ENCODE measurements at places on chromosomes 2 and 18. TPM values are rescaled to one million over a fixed set of nuclear protein-coding genes. Genes with fewer than 3 reads are reported as not detected.

GRCh38 chr2:136243638-136244535 is 125.9 kb upstream of the CXCR4 start:
- no peak for DNase-seq

- peak; percentile 65 for DNase-seq
Observed at GRCh38 chr2:71471276-71471675, 17.9 kb downstream of the DYSF start.

GRCh38 chr2:231259104-231259503 is 60.7 kb downstream of the ARMC9 start:
- DNase-seq, result no peak

DNA sequence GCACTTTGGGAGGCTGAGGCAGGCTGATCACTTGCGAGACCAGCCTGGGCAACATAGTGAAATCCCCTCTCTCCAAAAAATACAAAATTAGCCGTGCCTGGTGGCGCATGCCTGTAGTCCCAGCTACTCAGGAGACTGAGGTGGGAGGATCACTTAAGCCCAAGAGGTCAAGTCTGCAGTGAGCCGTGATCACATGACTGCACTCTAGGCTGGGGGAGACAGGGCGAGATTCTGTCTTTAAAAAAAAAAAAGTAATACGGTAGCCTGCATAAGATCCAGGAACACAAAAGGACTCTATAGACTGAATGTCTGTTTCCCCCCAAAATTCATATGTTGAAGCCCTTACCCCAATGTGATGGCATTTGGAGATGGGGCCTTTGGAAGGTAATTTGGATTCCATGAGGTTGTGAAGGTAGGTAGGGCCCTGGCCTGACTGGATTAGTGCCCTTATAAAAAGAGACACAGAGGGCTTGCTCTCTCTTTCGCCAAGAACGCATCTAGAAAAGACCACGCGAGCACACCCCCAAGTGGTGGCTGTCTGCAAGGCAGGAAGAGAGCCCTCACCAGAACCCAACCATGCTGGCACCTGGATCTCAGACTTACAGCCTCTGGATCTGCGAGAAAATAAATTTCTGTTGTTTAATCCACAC is 17.0 kb downstream of the MBOAT2 start:
- no peak for DNase-seq

DNA sequence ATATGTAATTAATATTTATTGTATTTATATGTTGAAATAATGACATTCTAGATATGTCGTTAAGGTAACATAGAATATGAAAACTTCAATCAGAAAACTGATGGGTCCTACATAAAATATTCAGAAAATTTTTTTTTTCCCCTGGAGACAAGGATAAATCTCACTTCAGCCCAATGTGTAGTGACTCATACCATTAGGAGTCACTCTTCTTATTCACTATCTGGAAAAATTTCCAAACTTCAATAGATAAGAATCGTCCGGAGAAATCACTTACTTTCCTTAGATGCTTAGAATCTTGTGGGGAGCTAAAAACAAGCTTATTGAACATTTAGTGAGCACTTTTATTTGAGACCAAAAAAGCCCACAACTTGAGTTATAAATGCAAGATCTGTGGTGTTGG is 4.6 kb downstream of the SERPINB13 start:
- DNase-seq, result no peak

DNA sequence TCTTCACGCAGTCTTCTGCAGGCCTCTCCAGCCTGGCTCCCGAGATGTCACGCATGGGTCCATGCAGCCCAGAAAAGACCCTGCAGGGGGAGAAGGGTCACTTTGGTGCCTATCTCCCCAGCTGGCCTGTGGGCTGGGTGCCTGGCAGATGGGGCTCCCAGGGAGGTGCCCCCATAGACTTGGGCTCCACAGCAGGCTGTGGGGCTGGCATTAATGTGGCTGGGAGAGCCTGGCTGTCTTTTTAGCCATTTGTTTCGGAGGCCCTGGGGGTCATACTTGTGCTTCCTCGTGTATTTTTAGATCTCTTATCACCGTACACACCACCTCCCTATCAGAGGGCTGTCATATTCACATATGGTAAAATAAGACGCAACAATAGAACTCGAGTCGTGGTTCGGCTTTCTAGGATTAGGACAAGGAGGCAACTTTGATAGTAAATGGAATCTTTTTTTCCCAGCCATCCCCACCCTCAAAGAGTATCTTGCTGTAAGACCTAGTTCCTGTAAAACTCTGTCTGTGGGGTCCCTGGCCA is 74.5 kb downstream of the LRRFIP1 start:
- DNase-seq, result no peak

GRCh38 chr2:32925283-32925815 is 21.4 kb upstream of the LTBP1 start:
- no peak for DNase-seq

DNA sequence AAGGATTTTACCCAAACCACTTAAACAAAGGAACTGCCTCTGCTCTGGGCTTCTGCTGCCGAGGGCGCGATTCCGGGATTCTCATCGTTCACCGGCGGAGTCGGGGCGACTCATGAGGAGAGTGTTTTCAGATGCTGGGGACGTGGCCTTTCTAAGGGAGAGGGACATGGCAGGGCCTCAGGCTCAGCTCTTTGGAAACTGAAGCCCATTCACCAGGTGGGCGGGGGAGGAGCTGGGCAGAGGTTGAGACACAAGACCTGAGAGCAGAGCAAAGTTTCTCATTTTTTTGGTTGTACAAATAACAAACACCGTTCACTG is 29.8 kb downstream of the NFATC1 start:
- DNase-seq, result no peak

GRCh38 chr2:148257276-148257675 is 236.4 kb downstream of the MBD5 start:
- DNase-seq, result no peak

GRCh38 chr2:224432003-224432579 is 30.2 kb upstream of the FAM124B start:
- DNase-seq, result no peak

GRCh38 chr2:238123218-238123971 is 15.1 kb upstream of the KLHL30 start:
- DNase-seq, result no peak

DNA sequence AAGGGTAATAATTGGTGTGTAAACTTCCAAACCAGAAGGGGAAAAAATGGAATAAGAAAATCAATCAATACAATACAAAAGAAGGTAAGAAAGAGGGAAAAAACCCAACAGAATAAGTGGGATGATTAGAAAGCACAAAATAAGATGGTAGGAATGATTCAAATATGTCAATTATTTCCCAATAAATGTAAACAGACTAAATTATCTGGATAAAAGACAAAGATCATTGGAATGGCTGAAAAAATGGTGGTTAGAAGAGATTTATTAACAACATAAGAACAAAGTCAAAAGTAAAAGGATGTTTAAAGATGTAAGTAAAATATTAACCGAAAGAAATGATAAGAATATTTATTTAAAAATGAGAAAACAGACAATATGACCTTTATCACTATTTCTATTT is 103.5 kb upstream of the YWHAQ start:
- no peak for DNase-seq

GRCh38 chr2:88054782-88055370 is 707 bp downstream of the KRCC1 start:
- DNase-seq, result peak; percentile 18

- DNase-seq, result no peak
Observed at GRCh38 chr2:56348392-56349210, 164.8 kb downstream of the CCDC85A start.

GRCh38 chr2:189681903-189682302 is 7.4 kb downstream of the ANKAR start:
- no peak for DNase-seq

Gene REG1B
- not detected for total RNA-seq

Gene IL36A
- not detected for total RNA-seq

Gene CHRNG
- total RNA-seq, result not detected

Gene IKZF2
- total RNA-seq, result 7.1 TPM

Gene LYPD1
- 9.6 TPM for total RNA-seq

Gene DIS3L2
- total RNA-seq, result 28.5 TPM

Gene C1GALT1C1L
- 2.5 TPM for total RNA-seq

Measured in renal cortical epithelial cell (primary cell).